ENCODE measurements at places on chromosomes 1 and 21.
A peak's percentile ranks its signal among the peaks of the same experiment; 100 is the strongest.

DNA sequence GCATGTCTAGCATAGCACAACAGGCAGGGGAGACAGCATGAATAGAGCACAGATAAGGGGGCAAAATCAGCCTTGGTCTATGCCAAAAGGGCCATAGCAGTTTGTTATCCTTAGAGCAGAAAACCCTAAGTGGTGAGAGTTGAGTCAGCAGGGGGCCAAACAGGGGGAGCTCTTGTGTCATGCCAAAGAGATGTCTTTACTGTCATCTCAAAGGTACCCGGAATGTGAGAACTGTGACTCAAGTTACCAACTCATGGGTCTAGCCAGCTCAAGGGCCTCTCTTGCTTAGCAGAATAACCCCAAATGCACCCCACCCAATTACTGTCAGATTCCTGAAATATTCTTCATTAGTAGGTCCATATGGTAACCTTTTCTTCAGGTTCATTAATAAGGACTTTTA is 45.9 kb upstream of the NRDC start:
- DNase-seq = no peak

- DNase-seq = no peak
Observed at GRCh38 chr1:191483988-191484387, 674.3 kb upstream of the RGS18 start.

DNA sequence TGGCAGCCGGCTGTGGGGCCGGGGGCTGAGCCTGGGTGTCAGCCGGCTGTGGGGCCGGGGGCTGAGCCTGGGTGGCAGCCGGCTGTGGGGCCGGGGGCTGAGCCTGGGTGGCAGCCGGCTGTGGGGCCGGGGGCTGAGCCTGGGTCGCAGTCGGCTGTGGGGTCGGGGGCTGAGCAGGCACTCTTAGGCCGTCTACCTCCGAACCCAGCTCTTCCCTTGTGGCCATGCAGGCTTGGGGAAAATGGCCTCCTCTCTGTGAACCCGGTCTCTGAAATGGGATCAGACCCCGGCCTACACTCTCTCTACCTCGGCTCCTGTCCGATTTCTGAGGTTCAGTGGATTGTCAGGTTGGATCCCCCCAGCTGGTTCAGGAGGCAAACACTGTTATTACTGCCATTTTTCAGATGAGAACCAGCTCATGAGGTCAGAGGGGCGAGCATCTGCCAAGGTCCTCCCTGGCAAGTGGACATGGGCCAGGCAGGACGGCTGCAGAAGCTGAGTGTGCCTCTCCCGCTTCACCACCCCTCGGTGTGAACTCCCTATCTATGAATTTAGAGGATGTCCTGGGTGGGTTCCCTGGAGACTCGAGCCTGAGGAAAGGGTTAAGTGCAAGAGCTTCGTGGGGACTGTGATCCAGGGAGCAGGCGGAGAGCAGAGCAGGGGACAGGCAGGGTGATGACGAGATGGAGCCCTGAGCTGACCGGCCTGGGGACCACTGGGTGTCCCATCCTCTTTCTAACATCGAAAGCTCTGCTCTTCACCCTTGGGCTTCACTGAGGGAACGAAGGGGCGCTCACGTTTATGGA is 10.9 kb upstream of the COL18A1 start:
- DNase-seq = no peak

DNA sequence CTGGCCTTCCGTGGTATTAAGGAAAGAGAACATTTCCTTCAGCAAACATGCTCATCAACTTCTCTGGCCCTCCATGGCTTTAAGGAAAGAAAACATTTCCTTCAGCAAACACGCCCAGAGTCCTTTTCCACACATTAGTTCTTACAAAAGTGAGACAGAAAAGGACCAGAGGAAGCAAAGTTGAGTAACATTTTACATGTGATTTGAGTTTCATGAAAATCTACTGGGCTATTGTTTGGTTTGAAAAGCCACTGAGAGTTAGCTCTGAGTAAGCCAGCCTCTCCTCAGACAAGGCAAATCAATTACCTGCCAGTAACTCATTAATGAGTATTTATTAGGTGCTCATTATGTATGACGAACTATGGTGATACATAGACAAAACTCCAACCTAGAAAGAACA is 78.0 kb downstream of the NID1 start:
- no peak for DNase-seq

DNA sequence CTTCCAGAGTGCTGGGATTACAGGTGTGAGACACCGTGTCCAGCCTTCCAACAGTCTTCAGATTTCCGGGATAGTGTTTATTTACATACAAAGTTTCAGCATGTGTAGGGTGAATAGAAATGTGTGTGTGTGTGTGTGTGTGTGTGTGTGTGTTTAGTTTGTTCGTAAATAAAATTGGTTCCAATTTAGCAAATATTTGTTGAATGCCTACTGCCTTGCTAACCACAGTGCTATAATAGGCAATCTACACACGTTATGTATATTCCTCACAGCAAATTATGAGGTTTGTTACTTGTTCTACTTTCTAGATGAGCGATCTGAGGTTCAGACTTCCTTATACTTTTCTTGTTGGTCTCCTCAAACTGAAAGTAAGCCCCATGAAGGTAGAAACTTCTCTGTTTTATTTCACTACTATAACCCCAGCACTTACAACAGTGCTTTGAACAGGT is 32.8 kb upstream of the EPS15 start:
- DNase-seq = no peak

DNA sequence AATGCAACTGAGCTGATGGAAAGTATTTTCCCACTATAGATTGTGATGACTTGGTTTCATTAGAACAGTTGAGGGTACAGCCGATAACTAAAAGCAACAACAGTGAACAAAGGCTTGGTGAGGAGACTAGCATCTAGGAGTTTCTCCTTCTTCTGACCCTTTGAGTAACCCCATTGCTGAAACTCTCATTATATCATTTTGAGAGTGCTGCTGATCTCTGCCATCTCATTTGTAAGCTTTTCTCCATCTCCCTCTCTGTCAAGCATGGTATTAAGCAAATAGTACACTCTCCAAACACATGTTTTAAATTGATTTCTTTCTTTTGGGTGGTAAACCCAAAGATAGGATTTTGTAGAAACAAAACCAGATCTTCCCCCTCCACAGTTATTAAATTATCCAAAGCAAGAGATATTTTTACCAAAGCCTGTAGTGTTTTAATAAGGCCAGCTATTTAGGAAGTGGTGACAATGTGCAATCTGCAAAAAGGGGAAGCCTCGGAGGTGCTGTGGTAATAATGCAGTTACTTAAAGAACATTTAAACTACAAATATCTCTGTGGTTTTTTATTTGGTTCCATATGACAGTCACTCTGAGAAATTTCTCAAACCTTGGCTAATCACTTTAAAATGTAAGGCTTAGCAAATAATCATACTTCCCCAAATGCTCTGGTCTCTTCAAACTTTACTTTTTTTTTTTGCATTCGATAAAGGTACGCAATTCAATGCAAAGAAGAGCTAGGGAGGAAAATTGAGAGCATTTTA is 287.5 kb downstream of the HLX start:
- peak; percentile 91 for DNase-seq

- no peak for DNase-seq
Observed at GRCh38 chr1:190205713-190206112, 272.0 kb downstream of the BRINP3 start.

GRCh38 chr21:42377211-42377950 is 11.0 kb upstream of the TFF1 start:
- DNase-seq = no peak

GRCh38 chr1:245353411-245353810 is 198.6 kb downstream of the KIF26B start:
- DNase-seq = no peak

DNA sequence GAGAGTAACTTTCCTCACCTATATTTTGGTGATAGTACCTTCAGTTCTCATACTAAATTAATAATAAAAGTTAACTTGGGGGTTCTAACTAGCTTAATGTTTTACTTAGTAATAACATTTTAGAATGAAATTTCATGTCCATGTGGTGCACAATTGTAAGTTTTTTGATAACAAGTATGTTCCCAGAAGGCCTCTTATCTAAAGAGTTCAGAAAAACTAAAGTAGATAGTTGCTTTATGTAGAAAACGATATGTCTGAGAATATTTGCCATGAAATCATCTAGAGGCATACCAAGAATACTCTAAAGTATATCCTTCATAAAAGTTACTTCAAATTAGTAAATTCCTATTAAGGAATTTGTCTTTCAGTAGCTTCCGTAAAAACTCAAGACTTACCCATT is 10.2 kb upstream of the ADCY10 start:
- DNase-seq = no peak

GRCh38 chr1:9321480-9321849 is 28.8 kb downstream of the SPSB1 start:
- no peak for DNase-seq

DNA sequence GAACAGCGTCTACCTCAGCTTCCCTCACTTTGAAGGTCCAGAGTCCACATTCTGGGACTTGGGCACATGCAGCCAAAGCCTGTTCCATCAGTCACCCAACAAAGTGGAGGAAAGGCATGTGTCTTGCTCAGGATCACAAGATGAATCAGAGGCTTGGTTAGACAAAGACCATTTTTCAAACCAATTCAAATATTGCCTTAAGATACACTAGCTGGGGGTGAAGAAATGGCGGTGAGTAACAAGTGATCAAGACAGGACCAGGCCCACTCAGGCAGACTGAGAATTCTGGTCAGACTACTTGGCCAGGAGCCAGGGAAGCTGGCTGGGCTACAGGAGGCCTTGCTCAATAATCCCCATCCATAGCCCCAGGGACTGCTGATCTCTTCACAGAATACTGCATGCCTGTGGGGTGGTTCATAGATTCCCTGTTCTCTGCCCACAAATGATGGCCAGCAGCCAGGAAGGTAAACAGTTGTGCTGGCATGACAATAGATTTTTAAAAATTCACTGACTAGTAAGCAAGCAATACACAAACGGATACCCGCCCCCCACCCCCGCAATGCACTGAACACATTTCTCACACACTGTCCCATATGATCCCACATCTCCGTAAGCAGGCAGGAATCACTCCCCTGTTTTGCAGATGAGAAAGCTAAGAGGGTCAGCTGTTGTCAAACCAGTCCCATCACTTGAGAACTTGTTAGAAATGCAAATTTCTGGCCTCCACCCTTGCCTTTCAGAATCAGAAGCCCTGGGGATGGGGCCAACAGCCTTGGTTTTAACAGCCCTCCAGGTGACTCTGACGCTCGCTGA is 27.2 kb downstream of the ERI3 start:
- no peak for DNase-seq

GRCh38 chr1:187236676-187237075 is 407.9 kb downstream of the PLA2G4A start:
- DNase-seq = no peak

GRCh38 chr1:93844262-93845045 is 34.6 kb downstream of the DNTTIP2 start:
- peak; percentile 69 for DNase-seq

GRCh38 chr1:2540816-2541492 is 10.9 kb upstream of the HES5 start:
- no peak for DNase-seq

DNA sequence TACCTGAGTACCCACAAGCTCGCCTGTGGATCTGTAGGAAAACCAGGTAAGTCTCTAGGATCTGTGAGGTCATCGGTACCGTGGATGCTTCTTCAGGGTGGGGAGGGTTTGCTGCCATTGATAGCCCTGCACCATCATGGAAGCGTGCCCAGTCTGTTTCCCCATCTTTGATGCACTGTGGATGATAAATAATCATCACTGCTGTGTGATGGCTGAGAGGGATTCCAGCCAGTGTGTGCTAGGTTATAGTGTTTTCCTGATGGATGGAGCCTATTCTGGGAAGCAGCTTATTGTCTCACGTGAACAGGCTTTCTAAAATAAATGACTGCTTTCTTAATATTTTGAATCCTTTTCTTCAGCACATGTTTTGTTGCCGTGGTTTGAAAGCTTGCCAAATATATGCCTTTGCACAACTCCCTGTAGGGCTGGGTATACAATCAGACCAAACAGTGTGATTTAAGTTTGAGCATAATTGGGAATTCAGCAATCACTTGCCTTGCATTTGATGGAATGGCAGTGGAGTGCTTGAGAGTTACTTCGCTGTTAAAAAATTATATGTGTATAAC is 113.8 kb downstream of the CAMTA1 start:
- peak; percentile 12 for DNase-seq

DNA sequence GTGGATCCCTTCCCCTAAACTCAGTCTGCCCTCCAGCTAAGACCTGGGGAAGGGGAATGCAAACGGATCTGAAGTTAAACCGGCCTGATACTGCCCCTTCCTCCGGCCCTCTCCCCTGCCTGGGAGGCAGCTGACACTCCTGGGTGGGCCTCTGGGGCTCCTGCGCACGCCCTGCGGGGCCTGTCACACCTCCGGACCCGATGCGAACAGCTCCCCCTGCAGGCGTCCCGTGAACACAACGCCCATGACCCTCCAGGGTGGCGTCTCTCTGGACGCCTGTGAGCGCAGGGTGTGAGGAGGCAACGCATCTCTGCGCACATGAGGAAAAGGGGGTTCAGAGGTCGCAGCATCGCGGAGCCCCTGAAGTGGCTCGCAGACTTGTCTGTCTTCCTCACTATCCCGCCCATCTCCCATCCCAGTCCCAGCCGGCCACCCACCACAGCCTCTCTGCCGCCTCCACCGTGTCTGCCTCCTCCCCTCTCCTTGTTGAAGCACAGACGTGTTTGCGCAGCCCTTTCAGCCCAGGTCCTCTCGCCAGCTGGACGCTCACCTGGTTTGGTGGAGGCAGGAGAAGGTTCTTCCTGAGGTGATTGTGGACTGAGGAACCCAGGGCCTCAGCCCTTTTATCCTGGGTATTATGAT is 421 bp upstream of the LCE3A start:
- DNase-seq = peak; percentile 59

DNA sequence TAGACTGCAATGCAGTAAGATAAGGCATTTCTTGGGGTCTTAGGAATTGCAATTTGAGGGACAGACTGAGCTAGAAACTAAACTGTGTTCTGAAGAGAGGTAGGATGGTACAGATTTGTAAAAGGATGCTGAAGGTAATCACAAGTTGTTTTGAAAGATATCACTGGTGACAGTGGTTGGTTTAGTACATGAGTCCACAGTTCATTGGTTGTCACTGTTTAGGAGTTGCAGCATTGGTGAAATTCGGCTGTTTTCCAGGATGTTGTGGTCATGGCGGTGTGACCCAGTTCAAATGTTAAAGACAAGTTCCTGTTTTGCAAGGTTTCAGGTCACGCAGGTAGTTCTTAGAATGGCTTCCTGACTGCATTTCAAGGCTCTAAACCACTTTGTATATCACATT is 292.8 kb upstream of the B3GALT2 start:
- peak; percentile 71 for DNase-seq

DNA sequence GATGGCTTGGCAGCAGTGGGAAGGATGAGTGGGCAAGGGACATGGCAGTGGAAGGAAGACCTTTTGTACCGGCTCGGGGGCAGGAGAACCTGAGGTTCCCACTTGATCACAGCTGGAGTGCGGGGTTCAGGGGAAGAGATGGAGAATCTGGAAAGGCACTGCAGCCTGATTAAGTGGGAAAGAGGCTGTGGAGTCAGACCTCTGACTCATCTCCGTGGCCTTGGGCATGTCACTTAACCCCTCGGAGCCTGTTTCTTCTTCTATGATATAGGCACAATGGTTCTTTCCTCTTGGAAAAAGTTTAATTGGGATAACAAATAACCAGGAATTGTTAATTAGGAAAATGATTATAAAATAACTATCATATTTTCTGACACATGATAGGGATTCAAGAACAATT is 13.1 kb upstream of the TMEM61 start:
- DNase-seq = no peak
